Activated CD4-positive, alpha-beta T cell treated with anti-CD3 and anti-CD28 coated beads for 36 hours (primary cell): ENCODE measurements at places on chromosomes 7 and 10.

GRCh38 chr10:43781480-43782361 lies 133.0 kb upstream of the ZNF32 start:
- DNase-seq: peak; percentile 63

GRCh38 chr10:70782086-70782745 lies 3.0 kb downstream of the TBATA start:
- DNase-seq: no peak

DNA sequence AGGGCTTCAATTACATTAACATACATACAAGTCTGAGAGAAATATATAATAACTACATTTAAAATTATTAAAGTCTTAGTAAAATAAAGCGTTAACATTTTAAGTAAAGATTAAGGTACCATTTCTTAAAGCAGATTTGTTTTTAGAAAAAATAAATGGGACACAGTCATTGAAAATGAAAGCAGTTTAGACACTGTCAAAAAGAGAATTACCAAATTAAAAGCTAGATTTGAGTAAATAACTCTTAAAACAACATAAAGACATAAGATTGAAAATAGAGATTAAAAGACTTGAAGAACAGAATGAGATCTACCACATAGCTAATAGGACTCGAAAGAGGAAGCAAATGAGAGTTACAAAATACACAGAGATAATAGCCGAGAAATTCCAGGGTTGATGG lies 562.2 kb upstream of the FOXK1 start:
- no peak for DNase-seq

DNA sequence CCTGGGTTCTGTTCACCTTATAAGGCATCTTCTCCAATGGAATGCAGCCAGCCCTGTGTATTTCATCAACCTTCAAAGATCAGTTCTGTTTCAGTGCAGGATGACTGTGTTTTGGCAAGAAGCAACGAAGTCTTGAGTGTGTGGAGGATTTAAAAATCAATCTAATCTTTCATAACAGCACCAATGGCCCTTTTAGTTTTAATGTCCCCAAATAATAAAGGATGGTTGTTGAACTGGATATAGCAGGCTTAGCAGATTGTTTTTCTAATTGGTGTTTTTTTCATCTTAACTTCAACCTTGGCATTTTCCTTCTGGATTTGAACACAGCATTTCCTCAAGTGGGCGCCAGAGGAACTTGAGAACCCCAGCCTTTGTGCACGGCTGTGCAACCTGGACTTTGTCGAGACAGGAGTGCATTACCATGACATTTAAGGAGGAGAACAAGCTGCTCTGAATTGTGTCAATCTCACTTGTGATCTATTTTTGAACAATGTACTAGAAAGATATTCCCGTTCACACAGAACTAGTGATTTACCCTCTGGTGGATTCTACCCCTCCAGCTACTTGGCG lies 313.3 kb upstream of the AKR1E2 start:
- peak; percentile 40 for DNase-seq

DNA sequence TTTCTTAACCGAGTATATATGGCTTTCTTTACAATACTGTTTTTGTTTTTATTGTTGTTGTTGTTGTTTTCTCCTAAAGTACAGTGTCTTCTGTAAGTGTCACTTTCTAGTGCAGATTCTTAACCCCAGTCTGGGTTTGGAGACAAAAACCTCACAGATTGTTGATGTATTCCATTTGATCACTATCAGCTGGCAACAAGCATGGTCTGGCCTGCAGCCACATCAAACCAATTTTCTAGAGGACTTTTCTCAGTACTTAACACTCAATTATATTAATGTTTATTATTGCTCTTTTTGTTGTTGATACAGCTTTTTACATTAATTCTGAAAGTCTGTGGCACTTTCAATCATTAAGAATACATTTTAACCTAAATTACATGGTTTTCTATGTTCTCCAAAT lies 17.1 kb downstream of the LRRN3 start:
- no peak for DNase-seq

DNA sequence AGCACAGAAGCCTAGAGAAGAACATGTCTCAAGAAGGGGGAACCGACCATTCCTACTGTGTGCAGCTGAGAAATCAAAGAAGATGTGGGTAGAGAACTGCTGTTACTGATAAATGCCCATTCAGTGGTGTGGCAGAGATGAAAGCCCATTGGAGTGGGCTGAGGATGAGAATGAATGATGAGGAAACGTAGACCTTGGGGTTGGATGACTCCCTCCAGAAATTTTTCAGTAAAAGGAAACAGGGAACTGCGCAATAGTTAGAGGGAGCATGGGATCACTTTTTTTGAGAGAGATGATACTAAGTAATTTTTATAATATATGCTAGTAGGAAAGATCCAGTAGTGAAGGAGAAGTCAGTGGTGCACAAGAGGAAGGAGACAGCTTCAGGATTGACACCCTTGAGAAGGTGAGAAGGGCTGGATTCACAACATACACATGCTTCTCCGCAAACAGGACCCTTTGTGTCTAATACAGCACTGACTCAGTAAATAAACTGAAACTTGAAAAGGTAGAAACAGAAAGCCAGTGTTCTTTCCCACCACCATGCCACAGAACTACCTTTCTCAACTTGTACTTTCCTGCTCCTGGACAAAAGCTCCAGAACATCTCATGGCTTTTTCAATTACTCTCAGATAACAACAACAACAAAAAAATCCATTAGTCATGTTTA lies 104.7 kb upstream of the IL6 start:
- DNase-seq: no peak

GRCh38 chr10:123404357-123404756 lies 250.2 kb downstream of the BUB3 start:
- DNase-seq: no peak

- DNase-seq: no peak
These were observed 60.7 kb downstream of the CPED1 start for GRCh38 chr7:121049028-121049791.

GRCh38 chr10:88898727-88899126 lies 18.7 kb downstream of the STAMBPL1 start:
- no peak for DNase-seq
